ENCODE measurements at places on chromosomes 1 and 21. TPM values are rescaled to one million over a fixed set of nuclear protein-coding genes. Genes with fewer than 3 reads are reported as not detected.

PTGS2 gene
- polyA plus RNA-seq = not detected

DNA sequence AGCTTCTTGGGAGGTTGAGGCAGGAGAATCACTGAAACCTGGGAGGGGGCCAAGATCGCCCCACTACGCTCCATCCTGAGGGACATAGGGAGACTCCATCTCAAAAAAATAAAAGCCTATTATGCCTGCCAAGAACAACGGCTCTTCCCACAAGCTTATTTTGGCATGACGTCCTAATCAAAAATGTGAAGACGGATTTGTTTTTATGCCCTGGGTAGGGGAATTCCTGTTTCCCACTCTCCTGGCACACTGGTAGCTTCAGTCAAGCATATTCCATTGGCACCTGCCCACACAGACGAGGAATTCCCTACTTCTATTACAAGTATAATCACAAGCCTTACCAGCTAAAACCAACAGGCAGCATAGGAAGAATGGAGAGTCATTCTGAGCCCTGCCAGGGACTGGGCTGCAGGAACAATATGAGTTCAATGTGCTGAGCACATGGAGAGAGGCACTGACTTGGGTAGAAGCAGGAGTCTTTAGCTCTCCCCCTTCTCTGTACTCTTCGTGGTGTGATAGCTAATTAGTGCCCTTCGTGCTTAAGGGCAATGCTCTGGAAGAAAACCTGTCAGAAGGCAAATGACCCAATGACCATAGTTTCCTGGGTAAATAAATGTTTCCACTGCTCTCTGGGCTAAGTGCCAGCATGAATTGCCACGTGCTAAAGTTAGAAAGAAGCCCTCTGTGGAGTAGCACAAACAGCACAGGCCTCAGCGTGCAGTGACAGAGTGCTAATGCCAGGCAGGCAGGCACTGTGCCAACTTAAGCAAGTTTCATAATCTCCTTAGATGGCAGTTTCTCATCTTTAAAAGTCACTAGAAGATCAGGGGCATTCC is 16.8 kb downstream of the TNFSF4 start:
- peak; percentile 85 for DNase-seq

F13B gene
- 0.41 TPM for polyA plus RNA-seq

ZBTB17 gene
- polyA plus RNA-seq = 17.0 TPM

- no peak for DNase-seq
Observed at GRCh38 chr1:215269955-215270354, 187.4 kb downstream of the KCNK2 start.

OR2L3 gene
- not detected for polyA plus RNA-seq

DNA sequence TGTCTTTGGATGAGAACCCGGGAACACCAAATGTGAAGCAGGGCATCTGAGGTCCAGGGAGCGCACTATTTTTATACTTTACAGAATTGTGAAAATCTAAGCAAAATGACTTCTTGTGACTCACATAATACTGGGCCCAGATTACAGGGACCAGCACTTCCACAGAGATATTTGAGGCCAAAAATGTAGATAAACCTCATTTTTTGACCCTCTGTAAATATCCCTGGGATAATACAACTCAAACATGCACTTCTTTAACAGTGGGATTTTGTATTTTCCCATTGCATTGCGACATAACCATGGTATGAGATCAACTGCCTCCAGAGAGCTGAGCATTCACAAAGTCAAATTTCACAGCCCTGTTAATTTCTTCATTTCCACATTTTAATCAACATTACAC is 289.4 kb upstream of the ADGRL4 start:
- DNase-seq = no peak

GRCh38 chr1:32239790-32240139 is 7.3 kb upstream of the FAM167B start:
- no peak for DNase-seq

DNA sequence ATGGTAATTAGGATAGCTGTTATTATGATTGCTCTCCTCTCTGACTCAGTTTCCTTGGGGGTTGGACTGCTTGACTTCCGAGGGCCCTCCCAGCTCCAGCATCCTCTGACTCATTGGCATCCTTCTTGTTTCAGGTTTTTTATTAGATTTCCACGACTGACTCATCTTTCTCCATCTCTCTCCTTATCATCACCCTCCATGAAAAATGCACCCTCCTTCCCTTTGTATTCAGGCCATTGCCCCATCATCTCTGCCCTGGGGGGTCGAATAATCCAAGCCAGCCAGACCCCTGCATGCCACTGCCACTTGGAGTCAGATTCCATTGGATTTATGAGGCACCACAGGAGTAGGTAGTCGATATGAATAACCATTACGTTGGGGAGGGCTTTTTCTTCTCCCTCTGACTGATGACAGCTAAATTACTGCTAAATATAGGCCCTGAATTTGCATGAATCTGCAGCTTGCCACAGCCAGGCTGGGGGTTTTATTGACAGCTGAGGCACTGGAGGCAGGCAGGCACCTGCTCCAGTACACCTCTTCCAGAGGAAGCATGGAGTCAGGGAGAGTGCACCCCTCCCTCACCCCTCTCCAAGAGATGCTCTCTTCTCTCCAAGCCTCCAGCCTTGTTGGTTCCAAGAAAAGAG is 91.7 kb downstream of the C1orf94 start:
- DNase-seq = no peak

DNA sequence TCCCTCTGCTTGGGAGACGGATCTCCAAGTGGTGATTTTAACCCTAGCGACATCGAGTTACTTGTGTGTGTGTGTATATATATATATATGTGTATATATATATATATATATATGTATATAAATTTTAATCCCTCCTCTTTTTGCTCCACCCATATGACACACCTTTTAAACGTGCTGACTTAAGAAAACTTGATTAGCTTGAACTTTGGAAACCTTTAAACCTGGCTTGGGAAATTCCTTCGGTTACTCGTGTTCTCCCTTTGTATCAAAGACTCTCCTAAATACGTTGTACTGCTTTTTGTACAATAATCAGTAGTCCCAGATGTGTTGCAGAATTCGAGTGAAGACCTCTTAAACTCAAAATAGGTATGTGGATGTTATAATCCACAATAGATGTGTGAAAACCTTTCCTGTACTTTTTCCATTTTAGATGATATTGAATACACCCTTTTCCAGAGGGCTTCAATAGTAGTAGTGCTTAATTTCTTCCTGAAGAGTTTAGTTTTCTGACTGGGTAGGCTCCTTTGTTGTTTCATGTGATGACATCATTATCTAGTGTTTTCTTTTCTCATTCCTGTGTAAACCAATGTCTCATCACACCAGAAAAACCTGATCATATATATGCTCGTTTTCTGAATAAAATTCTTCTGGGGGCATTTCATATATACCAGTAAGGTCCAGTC is 1.4 kb downstream of the RNF11 start:
- no peak for DNase-seq

- DNase-seq = peak; percentile 8
Observed at GRCh38 chr21:36127250-36127904, 7.5 kb upstream of the CBR3 start.

OR10J1 gene
- not detected for polyA plus RNA-seq

ZYG11B gene
- 6.4 TPM for polyA plus RNA-seq

GRCh38 chr1:180083164-180083563 is 71.5 kb upstream of the QSOX1 start:
- no peak for DNase-seq

DNA sequence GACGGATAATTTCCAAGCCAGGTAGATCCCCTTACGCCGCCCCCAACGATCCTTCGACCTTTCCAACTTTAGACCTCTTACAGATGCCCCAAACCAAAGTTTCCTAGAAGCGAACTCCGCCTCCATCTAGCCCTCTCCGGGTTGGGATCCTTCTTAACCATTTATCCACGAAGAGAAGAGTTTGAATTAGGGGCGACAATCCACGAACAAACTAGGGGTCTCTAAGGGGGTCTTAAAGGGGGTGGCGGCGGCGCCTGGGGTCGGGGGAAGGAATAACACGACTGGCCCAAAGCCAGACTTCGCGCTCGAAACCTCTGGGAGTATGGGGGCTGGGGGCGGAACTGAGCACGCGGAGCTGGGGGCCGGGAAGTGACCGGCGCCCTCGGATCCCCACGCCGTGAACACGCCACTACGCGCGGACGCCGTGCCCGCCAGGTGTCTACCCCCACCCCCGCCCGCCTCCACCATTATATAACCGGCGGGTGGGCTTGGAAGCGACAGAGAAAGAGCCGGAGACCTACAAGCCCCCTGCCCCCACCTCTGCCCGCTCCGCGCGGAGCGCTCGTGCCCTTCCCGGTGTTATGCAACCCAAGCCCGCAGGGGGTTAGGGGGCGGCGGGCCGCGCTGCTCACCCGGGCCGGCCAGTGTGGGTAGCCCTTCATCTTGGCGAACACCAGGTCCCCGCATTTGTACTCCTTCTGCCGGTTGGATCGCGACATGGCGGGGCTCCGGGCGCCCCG is 594 bp downstream of the HDGF start:
- no peak for DNase-seq

- DNase-seq = no peak
Observed at GRCh38 chr1:36365381-36365780, 20.3 kb downstream of the STK40 start.

DNA sequence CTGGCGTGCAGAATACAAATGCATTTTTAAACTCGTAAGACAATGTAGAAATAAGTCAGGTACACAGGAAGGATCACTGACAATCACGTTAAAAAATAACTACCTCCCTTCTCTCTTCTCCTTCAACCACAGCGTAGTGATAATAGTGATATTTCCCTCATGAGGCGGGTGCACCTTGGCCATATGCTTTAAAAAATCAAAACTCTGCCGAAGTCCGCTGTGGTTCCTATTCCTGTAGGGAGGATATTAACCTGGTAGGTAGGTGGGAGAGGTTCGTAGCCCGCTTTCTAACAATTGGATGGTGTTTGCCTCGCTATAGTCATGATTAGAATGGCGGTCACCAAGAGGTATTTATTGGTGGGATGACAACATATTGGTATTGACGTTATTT is 732 bp downstream of the GREM2 start:
- no peak for DNase-seq
